ENCODE measurements at places on chromosomes 2 and 18.
A peak's percentile ranks its signal among the peaks of the same experiment; 100 is the strongest.

DNA sequence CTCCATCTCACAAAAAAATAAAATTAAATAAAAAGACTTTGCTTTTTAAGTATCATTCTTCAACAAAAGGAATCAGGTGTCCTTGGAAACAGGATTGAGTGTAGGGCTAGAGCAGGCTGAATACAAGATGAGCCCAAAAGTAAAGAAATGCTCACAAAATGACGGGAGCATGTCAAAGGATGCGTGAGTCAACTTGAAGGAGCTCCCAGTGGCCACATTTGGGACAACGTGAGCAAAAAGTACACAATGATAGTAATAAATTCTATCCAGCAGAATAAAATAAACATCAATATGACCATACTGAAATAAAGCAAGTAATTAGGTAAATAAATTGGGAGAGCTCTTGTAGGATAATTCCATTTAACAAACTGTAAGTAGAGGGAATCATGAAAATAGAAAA is 220.7 kb downstream of the PHLPP1 start:
- no peak for DNase-seq

- DNase-seq = no peak
Observed at GRCh38 chr18:55337908-55338521, 250.0 kb downstream of the TCF4 start.

GRCh38 chr2:121173112-121173511 is 111.9 kb downstream of the TFCP2L1 start:
- peak; percentile 1 for DNase-seq

DNA sequence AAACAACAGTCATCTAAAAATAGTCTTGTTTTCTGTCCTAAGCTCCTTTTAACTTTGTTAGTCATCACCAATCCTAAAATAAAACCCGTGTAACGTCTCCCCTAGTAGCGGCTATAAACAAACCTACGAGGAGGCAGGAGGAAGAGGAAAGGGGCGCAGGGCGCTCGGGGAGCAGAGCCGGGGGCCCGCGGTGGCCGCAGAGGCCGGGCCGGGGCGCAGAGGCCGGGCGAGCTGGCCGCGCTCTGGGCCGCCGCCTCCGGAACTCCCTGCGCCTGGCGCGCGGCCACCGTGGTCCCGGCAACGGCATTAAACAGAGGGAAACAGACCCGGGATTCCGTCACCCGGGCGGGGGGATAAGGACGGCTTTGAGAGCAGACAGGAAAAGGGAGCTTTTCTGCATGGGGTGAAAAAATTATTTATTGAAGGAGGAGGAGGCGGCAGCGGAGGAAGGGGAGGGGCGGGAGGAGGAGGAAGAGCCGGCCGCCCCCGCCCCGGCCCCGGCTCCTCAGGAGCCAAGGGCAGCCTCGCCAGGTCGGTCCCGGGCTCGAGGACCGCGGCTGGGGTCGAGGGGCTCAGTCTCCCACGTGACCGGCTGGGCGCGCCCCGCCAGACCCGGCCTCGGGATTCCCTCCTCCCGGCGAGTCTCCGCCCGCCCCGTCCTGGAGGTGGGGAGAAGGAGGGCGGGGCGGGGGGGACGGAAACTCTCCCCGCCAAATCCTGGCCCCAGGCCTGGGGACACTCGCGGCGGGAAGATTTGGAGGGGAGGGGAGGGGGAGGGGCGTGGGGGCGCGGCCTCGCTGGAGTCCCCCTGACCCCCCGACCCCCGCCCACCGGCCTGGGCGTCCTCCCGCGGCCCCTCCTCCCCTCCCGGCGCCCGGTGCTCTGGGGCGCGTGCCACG is 1.8 kb upstream of the NFATC1 start:
- peak; percentile 89 for DNase-seq

- DNase-seq = no peak
Observed at GRCh38 chr2:132608311-132608710, 61.7 kb downstream of the LYPD1 start.

GRCh38 chr18:26419746-26420145 is 128.6 kb downstream of the KCTD1 start:
- peak; percentile 49 for DNase-seq

DNA sequence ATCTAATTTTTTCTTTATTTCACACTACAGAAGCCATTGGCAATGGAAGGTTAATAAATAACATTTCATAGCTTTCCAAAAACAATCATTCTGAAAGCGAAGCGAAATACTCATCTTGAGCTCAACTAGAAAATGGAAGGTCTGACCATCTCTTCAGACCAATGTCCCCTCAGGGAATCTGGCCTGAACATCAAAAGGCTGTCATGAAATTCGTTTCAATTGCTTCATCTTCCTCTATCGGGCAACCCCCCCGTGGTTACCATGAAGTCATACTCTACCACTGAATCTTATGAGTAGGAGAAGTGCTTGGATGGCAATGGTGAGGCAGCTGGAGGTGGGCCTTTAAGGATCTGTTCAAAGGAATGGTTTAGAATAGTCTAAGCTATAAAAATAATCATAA is 22.9 kb upstream of the CYTIP start:
- no peak for DNase-seq

DNA sequence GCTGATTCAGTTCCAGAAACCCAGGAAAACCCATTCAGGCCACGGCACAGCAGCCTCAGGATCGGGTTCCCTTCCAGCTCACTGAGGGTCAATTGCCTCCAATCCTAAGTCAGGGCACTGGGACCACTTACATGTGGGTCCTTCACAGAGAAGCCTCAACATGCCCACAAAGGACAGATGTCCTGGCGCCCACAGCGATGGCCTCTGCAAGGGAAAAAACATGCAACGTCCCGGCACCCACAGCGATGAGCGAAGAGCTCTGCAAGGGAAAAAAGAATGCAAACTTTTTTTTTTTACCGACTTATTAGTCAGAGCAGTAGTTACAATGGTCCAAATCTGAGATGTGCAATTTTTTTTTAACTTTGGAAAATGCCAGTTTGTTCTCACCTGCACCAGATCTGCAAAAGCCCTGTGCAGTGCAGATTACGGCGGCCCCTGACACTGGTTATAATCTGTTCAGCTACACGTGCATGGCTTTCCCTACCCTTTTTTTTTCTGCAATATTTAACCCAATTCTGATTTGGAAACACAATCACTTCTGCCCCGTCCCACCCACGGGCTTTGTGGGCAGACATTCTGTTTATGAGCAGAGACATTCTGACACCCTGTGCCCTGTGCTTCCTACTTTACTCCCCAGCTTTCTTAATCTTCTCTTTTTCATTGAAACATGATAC is 159.3 kb upstream of the SALL3 start:
- no peak for DNase-seq

DNA sequence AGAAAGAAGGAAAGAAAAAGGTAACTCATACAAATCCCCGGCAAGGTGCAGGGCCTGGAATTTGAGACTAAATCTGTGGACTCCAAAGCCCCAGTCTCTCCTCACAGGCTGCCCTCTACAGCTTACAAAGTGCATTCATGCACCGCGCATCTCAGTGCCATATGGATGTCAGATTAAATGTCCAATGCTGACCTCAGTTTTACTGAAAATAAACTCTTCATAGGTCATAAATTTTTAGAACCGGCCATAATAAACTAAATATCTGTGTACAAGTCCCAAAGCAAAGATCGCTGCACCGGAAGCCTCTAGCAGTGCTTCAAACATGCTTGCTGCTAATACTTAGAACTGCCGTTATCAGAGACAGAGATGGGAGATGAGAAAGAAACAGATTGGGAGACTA is 17.7 kb downstream of the ST6GAL2 start:
- no peak for DNase-seq

GRCh38 chr2:24658531-24659202 is 134.5 kb downstream of the PTRHD1 start:
- no peak for DNase-seq

DNA sequence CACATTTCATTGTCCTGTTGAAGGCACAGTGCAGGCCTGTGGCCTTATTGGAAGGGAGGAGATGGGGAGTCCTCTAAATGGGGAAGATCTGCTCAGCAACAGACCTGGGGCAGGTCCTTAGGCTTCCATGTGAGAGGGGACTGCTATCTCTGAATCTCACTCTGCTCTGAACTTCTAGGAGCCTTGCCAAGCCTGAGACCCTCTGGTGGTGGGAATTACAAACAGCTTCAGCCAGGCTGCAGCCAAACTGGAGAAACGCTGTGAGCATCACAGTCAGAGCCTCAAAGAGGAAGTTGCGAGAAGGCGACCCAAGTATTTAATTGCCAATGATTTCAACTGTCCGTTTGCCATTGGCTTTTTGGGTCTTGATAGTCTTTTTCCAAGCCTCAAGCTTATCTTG is 66.8 kb upstream of the MC2R start:
- no peak for DNase-seq

- no peak for DNase-seq
Observed at GRCh38 chr2:26740346-26740745, 23.7 kb upstream of the SLC35F6 start.

DNA sequence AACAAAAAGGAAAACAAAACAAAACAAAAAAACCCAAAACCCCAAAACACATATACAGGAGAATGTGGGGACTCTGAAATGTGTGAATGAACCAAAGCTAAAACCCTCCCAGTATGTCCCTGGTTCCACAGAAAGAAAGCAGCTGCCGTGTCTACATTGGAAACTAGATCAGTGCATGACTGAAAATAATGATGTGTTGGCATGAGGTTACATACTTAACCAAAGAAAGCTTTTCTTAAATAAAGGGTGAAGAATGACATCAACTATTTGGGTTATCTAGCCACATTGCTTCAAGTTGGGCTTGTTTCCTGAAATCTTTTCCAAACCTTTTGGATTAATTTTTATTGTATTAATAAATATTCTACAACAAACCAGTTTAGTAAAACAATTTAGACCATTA is 91.9 kb upstream of the FN1 start:
- peak; percentile 86 for DNase-seq

GRCh38 chr18:26134107-26134506 is 438 bp downstream of the PSMA8 start:
- DNase-seq = no peak

DNA sequence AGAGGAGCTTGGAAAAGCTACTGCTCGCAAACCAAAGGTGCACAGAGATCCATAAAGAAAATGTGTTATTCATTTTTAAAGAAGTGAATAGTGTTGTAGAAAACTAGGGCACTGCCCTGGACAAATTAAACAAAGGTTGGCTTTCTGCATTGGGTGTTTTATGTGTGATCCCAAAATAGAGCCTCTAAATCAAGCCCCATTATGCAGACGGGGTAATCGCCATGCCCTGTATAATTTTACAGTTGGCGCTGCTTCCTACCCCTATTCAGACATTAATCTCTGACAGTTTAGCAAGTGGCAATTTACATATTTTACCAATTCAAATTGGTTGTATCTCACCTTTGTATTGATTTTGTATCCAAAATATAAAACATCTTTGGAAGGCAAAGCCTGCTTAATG is 109.1 kb downstream of the PID1 start:
- DNase-seq = no peak

DNA sequence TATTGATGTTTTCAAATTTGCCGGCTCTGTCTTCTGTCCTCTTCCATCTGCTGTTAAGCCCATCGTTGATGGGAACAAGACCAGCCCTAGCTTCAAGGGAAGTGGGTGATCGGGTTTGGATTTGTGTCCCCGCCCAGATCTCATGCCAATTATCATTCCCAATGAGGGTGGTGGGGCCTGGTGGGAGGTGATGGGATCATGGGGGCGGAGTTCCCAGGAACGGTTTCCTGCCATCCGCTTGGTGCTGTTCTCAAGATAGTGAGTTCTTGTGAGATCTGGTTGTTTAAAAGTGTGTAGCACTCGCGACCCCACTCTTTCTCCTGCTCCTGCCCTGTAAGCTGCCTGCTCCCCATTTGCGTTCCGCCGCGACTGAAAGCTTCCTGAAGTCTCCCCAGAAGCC is 9.5 kb downstream of the ASB18 start:
- no peak for DNase-seq

GRCh38 chr2:158740621-158741020 is 54.5 kb upstream of the DAPL1 start:
- DNase-seq = peak; percentile 78

GRCh38 chr2:134070281-134070741 is 183.6 kb upstream of the MGAT5 start:
- DNase-seq = no peak

DNA sequence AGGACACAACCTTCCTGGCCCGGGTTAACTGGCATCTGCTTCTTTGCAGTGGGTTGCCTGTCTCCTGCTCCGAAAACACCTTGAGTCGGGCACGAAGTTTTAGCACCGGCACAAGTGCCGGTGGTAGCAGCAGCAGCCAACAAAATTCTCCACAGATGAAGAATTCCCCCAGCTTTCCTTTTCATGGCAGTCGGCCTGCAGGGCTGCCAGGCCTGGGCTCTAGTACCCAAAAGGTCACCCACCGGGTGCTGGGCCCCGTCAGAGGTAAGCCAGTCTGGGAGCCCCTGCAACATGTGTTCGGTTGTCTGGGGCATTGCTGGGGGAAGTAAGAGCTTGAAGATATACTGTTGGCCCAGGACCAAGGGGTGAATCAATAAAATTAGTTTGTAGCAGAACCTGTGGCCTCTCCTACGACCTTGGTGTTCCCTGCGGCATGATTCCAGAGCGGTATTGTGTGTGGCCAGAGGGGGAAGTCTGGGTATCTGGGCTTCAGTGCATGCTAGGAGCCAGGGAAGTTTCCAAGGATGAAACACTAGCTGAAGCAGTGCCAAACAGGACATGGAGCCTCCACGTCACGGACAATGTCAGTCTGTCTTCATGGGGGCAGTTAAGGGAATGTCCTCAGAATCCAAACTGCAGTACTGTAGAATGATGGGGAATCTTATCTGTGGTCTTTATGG is 7.8 kb downstream of the AGBL5 start:
- no peak for DNase-seq

DNA sequence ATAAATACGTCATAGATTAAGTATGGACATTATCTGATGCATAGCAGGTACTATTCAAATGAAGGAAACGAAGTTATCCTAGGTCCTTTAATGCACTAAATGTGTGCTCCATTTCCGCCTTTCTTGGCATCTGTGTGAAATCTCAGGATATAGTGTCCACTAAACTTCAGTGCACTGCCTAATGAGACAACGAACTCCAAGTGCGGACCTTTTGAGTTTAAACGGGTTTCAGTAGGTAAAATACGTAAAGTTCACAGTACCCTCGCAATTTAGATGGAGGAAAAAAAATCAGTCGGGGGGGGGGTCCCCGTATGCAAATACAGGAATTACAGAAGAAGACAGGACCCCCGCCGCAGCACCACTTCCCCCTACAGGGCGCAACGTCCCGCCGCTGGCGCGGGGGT is 729 bp upstream of the REL start:
- no peak for DNase-seq

DNA sequence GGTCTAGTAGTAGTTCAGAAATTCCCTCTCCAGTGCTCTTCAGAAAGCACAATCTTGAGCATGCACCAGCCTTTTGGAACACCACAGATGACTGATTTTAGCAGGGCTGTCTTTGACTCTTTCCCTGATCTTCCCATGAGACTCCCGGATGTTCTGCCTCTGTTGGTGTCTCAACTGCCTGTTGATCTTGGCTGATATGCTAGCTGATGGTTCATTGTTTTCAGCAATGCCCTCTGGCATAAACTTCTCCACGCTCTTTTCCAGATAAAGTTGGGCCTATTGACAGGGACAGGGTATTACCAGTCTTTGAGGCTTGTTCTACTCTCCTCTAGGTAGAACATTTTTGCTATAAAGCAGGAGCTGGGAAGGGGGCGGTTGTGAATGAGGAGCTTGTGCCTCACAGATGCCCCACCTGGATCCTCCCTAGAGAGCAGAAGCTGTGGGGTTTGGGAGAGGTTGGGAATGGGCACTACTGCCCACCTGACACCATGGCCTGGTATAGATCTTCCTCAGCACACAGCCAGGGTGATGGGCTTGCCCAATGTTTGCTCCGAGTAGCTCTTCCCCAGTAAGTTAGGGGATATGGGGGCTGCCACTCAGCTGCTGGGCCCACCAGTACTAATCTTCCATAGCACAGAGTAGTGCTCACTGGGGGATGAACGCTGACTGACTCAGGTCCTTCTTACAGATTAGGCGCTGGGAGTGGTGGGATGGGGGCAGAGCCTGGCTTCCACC is 111.3 kb downstream of the PTGR3 start:
- DNase-seq = no peak

All from fibroblast of skin of right biceps (primary cell).